Fibroblast of the aortic adventitia (primary cell): ENCODE measurements at places on chromosomes 3 and 15.

- no peak for DNase-seq
These were observed 410.3 kb downstream of the AGBL1 start for GRCh38 chr15:86489981-86490380.

- DNase-seq, result no peak
These were observed 38.2 kb downstream of the CDIN1 start for GRCh38 chr15:36617529-36618196.

DNA sequence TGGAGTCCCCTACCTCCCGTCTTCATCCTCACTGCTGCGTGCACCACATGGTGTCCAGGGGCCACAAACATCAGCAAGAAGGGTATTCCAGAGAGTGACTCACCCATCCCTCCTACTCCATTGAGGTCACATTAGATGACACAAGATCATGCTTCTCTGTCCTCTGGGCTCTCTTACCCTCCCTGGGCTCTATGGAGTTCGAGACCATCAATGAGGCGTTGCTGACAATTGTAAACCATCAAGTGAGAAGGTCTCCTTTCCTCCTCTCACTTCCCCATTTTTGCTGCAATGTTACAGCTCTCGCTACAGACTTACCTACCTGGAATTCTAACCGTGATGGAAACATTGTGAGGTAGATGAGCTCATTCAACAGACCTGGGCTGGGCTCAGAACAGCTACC lies 51.7 kb downstream of the HMCES start:
- no peak for DNase-seq

DNA sequence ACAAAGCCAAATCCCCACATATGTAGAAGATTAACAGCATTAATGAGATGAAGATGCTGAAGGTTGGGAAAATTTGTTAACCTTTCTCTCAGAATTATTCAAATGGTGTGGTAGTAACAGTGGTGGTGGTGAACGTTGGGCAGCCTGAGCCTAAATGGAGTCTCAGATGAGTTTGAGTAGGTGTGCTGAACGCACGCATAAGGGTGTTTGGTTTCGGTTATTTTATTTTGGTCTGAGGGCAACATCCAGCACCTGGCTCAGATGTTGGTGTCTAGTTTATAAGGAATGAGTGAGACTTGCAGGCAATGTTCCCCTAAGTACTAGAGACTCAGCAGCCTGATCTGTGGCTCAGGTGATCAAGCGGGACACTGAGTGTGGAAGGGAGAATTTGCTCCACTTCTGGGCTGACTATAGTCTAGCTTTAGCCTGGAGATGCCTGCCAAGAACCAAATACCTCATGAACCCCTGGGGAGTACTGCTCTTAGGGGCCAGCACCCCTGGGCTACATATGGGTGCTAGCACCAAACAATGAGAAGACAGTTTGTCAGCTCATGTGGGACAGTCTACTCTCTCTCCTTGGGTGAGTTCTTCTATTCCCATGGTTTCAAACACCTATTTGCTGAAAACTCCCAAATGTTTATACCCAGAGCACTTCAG lies 39.5 kb upstream of the ATP2C1 start:
- DNase-seq, result no peak

DNA sequence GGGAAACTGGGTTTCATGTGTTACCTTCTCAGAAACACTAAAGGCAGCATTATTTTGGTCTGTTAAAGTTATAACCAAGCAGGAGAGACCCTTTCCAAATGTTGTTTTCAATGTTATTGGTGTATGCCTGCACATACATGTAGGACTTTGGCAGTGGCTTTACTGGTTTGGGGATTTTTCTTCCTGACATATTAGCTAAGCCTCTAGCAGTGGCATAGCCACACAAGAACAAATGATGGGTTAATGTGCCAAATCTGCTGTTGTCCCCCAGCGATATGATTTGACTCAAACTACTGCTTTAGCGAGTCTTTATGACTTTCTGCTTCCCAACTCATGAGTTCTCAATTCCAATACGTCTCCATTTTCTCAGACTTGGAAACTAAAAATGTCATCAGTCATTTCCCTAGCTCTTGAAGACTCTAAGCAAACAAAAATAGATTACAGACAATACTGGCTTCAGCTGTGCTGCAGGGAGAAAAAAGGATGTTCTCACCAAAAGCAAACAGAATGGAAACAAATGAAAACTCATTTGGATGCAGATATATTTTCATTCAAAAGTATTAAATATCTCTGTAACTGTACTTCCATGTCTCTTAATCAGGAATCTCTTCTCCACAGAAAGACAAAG lies 29.6 kb downstream of the TPM1 start:
- DNase-seq, result no peak

DNA sequence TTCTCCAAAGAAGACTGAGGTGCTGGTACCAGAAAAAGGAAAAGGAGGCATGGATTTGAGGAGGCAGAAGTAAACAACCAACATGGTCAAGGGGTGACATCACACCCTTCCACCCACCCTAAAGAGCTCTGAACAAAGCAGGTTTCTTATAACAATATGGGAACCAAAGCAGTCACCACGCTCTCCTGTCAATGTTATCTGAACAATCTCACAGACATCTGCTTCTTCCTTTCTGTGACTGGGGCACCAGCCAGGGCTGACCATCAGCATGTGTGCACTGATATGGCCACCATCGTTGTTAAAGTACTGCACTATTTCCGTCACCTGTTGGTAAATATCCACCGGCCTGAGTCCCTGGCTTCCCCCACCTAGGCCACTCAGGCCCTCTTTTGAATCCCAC lies 252.9 kb downstream of the SHQ1 start:
- DNase-seq, result no peak

DNA sequence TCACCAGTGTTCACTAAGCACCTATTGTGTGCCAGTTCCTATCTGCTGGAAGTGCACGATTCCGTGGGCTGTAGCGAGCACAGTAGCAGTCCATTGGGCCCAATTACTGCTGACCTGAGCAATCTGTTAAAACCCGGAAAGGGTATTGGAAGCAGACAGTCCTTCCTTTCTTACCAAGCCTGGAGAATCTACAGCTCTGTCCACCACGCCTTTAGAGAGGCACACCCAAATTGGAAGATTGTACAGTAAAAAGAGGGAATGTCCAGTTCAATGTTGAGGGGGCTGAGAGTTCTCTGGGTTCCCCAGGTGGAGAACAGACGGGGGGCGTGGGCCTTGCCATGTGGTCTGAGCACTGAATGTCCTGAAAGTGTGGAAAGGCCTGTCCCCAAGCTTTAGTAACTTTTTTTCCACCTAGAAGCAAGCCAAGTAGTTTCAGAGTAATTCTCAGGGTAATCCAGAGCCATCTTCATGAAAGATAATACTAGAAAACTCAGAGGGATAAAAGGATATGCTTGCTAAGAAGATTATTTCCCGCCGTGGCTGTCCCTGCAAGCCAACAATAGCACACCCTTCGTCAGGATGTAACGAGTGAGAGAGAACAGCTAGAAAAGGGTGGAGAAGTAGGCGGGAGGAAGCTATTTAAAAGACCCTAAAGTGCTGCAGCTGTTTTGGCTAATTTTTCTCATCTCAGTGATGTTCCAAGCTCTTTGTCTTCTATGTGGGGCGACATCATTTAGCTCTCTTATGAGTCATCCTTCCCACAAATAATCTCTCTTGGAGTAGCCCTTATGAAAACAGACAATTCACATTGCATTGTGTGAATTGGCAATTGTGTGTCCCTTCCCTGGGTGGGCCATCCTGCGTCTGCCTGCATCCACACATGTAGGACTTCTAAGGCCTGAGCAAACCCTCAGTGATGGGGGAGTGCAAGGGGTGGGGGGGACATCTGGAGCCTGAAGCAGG lies 181.0 kb downstream of the ATG7 start:
- DNase-seq, result peak; percentile 86

DNA sequence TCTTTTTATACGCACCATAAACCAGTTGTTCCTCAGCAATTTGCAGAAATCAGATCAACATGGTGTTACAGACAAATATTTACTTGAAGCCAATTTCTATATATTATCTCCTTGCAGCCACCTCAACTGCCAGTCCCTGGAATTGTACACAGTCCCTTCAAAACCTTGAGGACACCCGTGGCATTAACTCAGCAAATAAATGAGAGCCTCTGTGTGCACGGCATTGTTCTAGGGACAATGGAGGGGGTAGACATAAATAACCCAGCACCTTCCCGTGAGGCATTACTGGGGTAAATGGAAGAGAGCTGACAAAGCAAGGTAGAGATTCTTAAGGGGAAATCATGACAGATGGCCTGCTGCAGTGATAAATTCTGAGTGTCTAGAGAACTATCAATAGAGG lies 12.5 kb downstream of the TM2D3 start:
- DNase-seq, result no peak

DNA sequence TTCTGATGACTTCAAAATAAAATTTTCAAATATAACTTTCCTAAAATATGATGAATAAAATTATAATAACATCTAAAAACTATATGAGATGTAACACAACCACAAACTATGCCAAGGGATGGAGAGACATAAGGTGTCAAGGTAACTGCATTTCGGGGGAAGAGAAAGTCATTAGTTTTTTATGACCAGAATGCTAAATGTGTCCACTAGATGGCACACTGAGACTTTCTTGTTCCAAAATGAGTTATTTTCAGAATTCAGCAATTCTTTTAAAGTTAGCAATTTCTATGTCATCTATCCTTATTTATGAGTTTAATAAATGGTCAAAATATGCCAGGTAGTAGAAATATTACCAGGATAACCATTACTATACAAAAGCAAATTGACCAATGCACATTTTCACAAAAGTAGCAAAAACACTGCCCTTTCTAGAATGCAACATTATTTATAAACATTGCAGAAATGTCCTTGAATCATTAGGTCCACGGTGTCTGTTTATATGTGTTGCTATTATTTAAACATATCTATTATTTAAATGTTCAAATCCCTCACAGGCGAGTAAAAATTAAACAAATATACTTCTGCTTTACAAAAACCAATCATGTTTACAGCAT lies 374.2 kb downstream of the PLCL2 start:
- DNase-seq, result peak; percentile 64

DNA sequence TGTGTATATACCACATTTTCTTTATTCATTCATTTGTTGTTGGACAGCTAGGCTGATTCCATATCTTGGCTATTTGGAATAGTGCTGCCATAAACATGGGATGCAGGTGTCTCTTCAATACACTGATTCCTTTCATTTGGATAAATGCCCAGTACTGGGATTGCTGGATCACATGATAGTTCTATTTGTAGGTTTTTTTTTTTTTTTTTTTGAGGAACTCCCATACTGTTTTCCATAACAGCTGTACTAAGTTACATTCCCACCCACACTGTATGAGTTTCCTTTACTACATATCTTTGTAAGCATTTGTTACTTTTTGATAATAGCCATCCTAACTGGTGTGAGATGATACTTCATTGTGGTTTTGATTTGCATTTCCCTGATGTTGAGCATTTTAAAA lies 437.7 kb downstream of the DIPK2A start:
- no peak for DNase-seq
